H4 (cell line): ENCODE measurements at places on chromosomes 5 and 9. TPM values are rescaled to one million over a fixed set of nuclear protein-coding genes. Genes with fewer than 3 reads are reported as not detected.

Gene FOXD4L6
- 0.14 TPM in 1 of 2 replicates, not detected in the other for total RNA-seq

Gene NADK2
- 25.9 and 30.4 TPM in 2 replicates for total RNA-seq

Gene PNPLA7
- 0.14 TPM in 1 of 2 replicates, not detected in the other for total RNA-seq

Gene RUSC2
- 6.2 and 8.7 TPM in 2 replicates for total RNA-seq

Gene PCDHGA7
- total RNA-seq: 0.27 and 0.29 TPM in 2 replicates

Gene BARX1
- total RNA-seq: not detected in 2 replicates

Gene DND1
- total RNA-seq: 0.37 TPM in 1 of 2 replicates, not detected in the other

Gene SERINC5
- total RNA-seq: 10.1 and 15.6 TPM in 2 replicates

GRCh38 chr5:98110791-98111190 lies 662.7 kb upstream of the RGMB start:
- DNase-seq: no peak

Gene PCDHGA12
- 0.14 and 0.76 TPM in 2 replicates for total RNA-seq

Gene ELOVL7
- total RNA-seq: 8.6 and 10.4 TPM in 2 replicates

Gene PALM2AKAP2
- 1.3 and 2.1 TPM in 2 replicates for total RNA-seq

- peak; percentile 28 for DNase-seq
These were observed 51.4 kb upstream of the DAB2 start for GRCh38 chr5:39475881-39476842.

DNA sequence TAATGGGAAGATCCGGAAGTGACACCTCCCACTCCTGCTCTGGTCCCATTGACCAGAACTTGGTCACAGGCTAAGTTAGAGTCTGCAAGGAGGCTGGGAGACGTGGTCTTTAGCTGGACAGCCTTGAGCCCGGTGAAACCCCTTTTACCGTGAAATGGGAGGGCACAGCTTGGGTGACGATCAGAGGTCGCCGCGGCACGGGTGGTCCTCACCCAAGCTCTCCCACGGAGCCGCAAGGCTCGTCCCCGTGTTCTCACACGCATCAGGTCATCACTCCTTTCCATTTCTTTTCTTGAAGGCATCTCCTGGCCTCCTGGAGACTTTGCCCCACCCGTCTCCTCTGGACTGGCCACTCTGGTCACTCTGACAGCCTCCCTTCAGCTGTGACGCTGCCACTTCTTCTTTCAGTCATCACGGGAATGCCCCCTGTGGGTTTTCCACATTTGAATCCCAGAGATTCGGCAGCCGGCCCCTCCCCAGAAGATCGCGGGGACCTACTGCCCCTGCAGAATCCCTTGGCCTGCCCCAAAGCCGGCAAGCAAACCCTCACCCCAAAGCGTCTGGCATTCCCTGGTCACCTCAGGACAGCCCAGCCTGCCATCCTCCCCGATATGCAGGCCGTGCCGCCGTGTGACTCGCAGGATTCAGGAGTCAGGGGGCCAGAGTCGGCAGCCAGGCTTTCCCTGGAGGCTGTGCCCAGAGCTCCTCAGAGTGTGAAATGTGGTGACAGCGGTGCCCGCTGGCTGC lies 18.9 kb upstream of the EGFL7 start:
- no peak for DNase-seq

Gene ENG
- total RNA-seq: 1.8 and 3.0 TPM in 2 replicates

GRCh38 chr9:91864380-91864779 lies 85.6 kb downstream of the ROR2 start:
- DNase-seq: no peak

Gene SPINK7
- total RNA-seq: not detected in 2 replicates

- no peak for DNase-seq
These were observed 21.0 kb upstream of the CDK7 start for GRCh38 chr5:69213513-69214215.

Gene CAVIN4
- total RNA-seq: 0.37 and 0.60 TPM in 2 replicates

Gene PLAC8L1
- not detected in 2 replicates for total RNA-seq

DNA sequence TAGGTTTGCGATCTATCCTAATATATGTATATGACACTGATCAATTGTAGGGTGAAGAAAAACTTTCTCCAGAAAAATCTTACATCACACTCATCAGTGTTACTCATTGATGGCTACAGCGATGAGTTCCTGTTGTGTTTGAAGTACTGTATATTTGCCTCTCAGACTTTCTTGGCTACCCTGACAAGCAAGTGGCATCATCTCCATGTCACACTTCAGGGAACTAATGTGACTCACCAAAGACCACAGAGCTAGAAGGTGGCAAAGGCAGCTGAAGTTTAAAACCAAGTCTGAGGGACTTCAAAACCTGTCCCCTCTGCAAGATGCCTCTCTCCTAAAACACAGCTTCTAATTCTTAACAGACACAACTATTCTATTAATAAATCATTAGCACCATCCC lies 451.4 kb downstream of the CTNND2 start:
- DNase-seq: peak; percentile 19

DNA sequence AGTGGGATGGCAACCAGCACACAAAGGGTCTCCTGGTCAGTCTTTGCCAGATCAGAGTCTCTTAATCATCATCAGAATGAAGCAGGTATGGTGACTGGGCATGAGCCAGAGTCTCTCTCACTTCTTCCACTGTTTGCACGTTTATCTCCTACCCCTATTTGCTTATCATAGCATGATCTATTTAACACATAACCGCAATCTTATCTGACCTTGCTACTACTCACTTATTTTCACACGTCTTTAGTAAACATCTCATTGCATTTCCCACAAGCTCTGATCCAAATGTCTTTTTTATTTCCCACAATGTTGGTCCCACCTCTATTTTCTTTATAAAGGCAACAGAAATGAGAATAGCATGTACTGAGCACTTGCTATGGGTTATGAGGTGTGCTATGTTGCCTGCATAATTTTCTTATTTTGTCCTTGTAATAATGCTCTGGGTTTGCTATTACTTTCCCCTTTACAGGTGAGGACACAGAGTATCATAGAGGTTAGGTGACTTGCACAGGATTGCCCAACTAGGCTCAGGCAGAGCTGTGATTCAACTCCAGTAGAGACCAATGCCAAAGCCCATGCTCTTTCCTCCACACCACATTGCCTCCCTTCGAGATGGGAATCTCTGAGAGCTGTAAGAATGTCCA lies 39.7 kb upstream of the IL7R start:
- no peak for DNase-seq

DNA sequence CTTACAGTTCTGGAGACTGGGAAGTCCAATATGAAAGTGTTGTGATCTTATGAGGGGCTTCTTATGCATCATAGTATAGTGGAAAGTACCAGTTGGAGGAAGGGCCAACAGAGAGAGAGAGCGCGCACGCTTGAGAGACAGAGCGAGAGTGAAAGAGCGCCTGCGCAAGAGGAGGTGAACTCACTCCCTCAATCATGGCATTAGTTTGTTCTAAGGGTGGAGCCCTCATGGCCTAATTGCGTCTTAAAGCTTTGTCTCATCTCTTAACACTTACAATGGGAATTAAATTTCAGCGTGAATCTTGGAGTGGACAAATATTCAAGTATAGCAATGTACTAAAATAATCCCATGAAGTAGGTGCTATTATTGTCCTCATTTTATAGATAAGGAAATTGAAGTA lies 303.2 kb downstream of the OSTF1 start:
- no peak for DNase-seq

DNA sequence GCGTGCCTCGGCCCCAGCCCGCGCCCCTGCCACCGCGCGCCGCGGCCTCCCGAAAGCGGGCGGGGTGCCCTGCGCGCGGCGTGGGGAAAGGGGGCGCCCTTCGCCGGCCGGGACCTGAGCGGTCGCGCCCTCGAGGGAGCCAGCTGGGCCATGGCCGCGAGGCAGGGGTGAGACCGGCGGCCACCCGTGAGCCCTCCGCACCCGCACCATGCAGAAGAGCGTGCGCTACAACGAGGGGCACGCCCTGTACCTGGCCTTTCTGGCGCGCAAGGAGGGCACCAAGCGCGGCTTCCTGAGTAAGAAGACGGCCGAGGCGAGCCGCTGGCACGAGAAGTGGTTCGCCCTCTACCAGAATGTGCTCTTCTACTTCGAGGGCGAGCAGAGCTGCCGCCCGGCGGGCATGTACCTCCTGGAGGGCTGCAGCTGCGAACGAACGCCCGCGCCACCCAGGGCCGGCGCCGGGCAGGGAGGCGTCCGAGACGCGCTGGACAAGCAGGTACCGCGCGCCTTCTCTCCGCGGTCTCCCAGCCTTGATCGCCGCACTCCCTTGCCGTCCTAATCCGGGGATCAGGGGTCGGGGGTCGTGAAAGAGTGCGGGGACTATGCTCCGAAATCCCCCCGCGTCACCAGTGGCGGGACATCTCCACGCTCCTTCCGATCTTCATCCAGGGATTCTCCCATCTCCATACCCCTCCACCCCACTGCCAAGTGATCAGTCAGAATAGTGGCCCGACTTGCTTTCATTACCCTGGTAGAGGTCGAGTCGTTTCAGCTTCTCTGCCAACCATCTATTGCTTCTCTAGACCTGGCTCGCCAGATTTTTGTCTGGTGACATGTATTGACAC lies 590 bp downstream of the RASGRF2 start:
- no peak for DNase-seq

Gene GADD45G
- 0.52 and 1.3 TPM in 2 replicates for total RNA-seq

Gene SMIM3
- 47.6 and 53.9 TPM in 2 replicates for total RNA-seq

Gene IL5
- total RNA-seq: not detected in 2 replicates

DNA sequence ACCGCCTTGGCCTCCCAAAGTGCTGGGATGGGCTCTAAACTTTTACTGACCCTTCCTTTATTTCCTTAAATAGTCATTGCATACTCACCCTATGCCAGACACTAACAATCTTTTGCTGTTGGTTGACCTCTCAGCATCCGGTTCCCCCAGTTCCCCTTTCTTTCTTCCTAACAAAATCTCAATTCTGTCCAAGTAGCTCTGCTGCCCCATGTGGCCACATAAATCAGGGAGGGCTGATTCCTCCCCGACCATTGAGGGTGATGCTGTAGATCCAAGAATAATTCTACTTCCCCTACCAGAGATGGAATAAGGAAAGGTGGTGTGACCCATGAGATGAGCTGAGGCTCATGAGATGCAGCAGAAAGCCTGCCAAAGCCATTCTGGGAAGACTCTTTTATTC lies 315.3 kb upstream of the MSX2 start:
- no peak for DNase-seq

GRCh38 chr9:136974817-136975535 lies 2.3 kb upstream of the PTGDS start:
- DNase-seq: no peak

- DNase-seq: peak; percentile 58
These were observed 165.6 kb downstream of the YTHDC2 start for GRCh38 chr5:113678924-113679575.

GRCh38 chr9:114184071-114184470 lies 28.7 kb downstream of the COL27A1 start:
- DNase-seq: no peak

DNA sequence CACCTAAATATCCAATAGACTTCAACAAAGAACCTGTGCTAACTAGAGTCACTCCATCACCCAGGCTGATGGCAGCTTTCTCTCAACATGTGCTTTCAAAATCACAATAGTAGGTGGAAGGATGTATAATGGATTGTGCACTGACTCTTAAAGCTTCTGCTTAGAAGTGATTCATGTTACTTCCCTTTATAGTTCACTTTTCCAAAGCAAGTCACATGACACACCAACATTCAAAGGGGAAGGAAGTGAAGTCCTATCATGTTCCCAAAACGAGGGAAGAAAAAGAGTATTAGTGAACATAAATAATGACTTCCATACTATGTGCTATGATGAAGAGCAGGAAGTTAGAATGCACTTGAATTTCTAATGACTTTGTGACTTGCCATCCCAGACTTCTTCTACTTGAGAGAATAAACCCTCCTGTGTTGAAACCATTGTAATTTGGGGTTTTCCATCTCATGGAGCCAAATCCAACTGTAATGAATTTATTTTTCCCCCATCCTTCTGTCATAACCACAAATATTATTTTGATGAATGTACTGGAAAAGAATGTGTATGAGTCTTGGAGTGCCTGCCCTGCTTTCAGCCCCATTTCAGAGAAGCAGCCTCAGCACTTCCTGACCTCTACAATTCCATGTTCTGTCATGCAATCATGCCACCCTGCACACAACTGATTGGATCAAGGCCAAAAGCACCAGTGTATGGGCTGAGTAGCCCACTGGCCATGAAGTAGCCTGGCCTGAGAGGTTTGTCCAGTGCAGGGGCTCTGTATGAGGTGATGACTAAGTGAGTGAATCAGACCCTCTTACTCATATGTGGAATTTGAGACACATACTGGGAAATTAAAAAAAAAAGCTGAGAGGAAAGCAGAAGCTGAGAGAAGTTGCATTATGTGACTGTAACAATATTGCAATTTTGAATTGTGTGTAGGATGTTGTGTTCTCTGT lies 525.9 kb upstream of the CLINT1 start:
- DNase-seq: peak; percentile 28

DNA sequence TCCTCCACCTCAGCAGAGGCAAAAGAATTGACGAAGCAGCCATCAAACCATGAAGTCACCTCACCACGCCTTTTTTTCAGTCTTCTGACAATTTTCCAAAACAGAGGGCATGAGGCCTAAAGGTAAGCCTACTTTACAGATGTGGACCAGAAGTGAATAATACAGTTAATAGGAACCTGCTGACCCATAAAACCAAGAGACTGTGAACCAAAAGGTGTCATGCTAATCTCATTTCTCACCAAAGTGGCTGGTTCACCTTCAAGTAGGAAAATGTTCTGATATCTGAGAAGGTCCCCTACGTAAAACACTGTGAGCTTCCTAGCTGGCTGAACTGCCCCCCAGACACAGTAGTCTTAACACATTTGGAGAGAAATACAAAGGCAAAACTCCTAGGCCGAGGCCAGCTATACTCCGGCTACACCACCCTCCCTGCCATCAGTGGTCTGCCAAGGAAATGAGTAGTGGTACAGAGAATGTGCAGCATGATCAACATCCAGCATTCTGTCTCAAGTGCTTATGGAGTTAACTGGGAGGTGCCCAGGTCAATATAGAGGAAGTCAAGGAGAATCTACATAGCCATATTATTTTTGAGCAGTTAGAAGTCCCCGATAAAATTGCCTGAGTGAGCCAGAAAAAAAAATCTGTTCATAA lies 19.3 kb upstream of the F2RL2 start:
- no peak for DNase-seq
